ENCODE measurements at places on chromosomes 5 and 9. TPM values are rescaled to one million over a fixed set of nuclear protein-coding genes. Genes with fewer than 3 reads are reported as not detected.

DNA sequence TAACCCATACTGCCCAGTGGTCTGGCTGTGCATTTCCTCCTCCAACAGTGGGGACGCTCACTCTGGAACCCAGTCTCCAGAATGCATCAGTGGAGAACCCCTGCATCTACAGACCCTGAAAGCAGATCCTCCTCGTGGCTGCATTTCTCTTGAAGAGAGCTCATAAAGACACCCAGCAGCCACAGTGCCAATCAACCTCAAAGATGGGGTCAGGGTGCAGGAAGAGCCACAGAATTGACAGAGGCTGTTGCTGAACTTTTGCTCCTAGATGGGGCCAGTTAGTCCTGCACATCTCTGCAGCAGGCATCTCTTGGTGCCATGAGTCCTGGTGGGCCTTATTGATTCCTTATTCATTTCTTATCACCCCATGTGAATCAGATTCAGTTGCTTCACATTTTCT, 39.6 kb downstream of the ADRB2 start:
- no peak for DNase-seq
- no peak overlapping the region for H3K27ac ChIP-seq
- H3K27me3 ChIP-seq, result no peaks in the 10 kb centered on the region
- H3K36me3 ChIP-seq, result no peaks in the 10 kb centered on the region
- no peak overlapping the region for H3K4me3 ChIP-seq
- no peaks in the 10 kb centered on the region for H3K4me1 ChIP-seq

GRCh38 chr5:168578538-168579487, at the start of gene PANK3:
Gene PANK3, minus strand, starts transcription at chr5:168579368. Its CDS starts 85 bp downstream, at chr5:168579283.
- peaks cover 18% of the 10 kb centered on the region for H3K36me3 ChIP-seq
- H3K4me3 ChIP-seq, result peak within 1 kb of the TSS; percentile 96
- H3K27me3 ChIP-seq, result no peaks in the 10 kb centered on the region

DNA sequence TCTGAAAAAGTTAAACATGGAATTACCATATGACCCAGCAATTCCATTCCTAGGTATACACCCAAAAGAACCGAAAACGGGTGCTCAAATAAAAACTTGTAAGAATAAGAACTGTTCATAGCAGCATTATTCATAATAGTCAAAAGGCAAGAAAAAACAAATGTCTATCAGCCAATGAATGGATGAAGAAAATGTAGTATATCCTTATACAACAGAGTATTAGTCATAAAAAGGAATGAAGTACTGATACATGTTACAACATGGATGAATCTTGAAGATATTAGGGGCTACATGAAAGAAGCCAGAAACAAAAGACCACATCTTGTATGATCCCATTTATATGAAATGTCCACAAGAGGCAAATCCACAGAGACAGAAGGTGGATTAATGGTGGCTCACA, 15.6 kb upstream of the BRD3 start:
- H3K27ac ChIP-seq, result no peak overlapping the region
- peaks cover 8% of the 10 kb centered on the region for H3K27me3 ChIP-seq
- H3K36me3 ChIP-seq, result peaks cover 4% of the 10 kb centered on the region
- no peak for DNase-seq
- H3K4me1 ChIP-seq, result no peaks in the 10 kb centered on the region
- H3K4me3 ChIP-seq, result no peak overlapping the region

- H3K27ac ChIP-seq, result no peak overlapping the region
- no peaks in the 10 kb centered on the region for H3K4me1 ChIP-seq
- H3K4me3 ChIP-seq, result no peak overlapping the region
- H3K27me3 ChIP-seq, result no peaks in the 10 kb centered on the region
- H3K36me3 ChIP-seq, result no peaks in the 10 kb centered on the region
Observed at GRCh38 chr5:43416803-43417394, 4.7 kb upstream of the CCL28 start.

GRCh38 chr9:131609099-131609830, 63.9 kb downstream of the PRRT1B start:
- H3K4me1 ChIP-seq, result no peaks in the 10 kb centered on the region
- no peaks in the 10 kb centered on the region for H3K27me3 ChIP-seq
- DNase-seq, result no peak
- H3K27ac ChIP-seq, result no peak overlapping the region
- H3K36me3 ChIP-seq, result peaks cover 32% of the 10 kb centered on the region

- no peak for DNase-seq
- H3K36me3 ChIP-seq, result no peaks in the 10 kb centered on the region
- H3K4me1 ChIP-seq, result no peaks in the 10 kb centered on the region
Observed at GRCh38 chr5:129631961-129632360, 115.9 kb upstream of the MINAR2 start.

The DIRAS2 gene
- not detected for total RNA-seq

The SNX2 gene
- 44.6 TPM for total RNA-seq

The PRSS3 gene
- not detected for total RNA-seq

The HAPLN1 gene
- not detected for total RNA-seq
